ENCODE measurements at places on chromosomes 7 and 10.

DNA sequence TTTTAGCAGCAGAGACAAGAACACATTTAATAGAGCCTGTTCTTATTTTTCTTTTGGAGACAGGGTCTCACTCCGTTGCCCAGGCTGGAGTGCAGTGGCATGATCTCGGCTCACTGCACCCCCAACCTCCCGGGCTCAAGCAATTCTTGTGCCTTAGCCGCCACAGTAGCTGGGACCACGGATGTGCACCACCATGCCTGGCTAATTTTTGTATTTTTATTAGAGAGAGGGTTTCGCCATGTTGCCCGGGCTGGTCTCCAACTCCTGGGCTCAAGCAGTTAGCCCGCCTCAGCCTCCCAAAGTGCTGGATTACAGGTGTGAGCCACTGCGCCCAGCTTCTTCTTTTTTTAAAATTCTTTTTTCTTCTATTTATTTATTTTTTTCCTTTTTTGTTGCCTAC is 23.3 kb downstream of the GALNT17 start:
- no peak for DNase-seq

DNA sequence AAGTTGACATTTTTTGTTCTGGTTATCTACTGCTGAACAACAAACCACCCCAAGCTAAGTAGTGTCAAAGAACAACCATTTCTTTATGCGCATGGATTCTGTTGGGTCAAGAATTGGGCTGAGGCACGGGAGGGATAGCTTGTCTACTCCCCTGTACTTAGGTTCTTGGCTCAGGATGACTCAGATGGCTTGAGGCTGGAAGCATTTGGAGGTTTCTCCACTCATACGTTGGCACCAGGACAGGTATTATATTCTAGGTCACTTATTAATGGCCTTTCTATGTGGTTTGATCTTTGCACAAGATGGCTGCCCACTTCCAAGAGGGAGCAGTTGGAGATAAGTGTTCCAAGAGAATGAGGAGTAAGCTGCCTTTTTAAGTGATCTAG is 11.8 kb upstream of the TFAM start:
- DNase-seq = no peak

DNA sequence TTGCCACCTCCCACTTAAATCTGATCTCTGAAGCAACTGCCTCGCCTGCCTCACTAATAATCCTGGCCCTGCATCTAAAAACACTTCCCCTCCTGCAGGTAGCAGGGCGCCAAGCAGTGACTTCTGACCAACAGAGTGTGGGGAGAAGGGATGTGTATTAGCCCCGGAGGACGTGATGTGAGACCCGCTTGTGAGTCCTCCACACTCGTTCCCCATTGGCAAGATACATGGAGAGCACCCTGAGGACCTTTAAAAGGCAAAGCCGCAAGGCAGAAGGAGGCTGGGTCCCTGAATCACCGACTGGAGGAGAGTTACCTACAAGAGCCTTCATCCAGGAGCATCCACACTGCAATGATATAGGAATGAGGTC is 6.1 kb upstream of the PILRA start:
- DNase-seq = no peak

DNA sequence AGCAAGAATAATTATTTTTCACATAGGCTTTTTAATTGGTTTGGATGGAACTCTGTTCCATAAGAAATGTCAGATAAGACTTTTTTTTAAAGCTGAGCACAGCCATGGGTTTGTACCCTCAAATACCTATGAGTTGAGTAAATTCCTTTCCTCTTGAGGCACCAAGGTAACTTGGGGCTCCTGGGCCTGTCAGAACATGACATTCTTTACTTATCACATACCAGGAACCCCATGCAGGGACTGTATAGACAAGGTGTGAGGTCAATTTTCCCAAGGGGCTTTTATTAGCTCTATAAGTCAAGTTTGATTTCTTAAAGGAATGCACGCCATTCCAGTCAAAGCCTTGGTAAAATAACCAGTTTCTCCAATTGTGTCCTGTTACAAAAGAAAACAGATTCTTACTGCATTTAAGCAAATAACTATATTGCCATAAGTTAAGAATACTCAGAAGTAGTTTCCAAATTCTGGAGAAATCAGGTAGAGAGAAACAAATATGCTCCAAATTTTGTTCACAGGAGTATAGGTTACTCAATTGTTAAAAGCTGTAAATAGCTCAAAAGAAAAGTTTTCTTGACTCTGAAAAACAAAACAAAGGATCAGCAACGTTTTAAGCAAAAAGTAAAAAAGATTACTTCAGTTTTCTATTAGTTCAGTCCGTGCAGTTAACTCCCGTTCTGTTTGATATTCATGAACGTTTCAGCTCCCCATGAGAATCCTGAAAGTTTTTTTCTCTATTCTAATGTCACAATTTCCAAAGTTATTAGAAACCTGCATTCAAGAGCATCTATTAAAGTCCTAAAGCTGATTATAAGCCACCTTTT is 167.5 kb upstream of the NAMPT start:
- DNase-seq = no peak

GRCh38 chr7:31373337-31374289 is 33.1 kb upstream of the NEUROD6 start:
- peak; percentile 2 for DNase-seq

GRCh38 chr7:96416116-96416515 is 94.2 kb upstream of the SLC25A13 start:
- DNase-seq = no peak

GRCh38 chr7:74479961-74480829 is 26.5 kb downstream of the GTF2IRD1 start:
- peak; percentile 91 for DNase-seq
